ENCODE measurements at places on chromosomes 3 and 15. TPM values are rescaled to one million over a fixed set of nuclear protein-coding genes. Genes with fewer than 3 reads are reported as not detected.
A peak's percentile ranks its signal among the peaks of the same experiment; 100 is the strongest.

DNA sequence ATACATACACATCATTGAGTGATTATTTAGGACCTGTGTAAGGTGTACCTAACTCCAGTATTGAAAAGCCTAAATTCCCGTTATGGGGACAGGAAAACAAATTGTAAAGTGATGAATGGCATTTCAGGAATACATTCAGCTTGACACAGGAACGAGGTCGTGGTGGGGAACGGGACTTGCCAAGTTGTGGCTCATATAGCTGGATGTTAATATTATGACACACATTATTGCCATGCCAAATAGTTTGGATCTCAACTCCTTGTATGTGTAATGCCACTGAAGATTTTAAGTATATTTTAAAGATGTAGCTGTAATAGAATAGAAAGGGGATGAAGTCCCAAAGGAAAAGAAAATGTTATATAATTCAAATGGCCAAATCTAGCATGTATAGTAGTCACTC lies 227.2 kb upstream of the GOLIM4 start:
- no peak for DNase-seq

DNA sequence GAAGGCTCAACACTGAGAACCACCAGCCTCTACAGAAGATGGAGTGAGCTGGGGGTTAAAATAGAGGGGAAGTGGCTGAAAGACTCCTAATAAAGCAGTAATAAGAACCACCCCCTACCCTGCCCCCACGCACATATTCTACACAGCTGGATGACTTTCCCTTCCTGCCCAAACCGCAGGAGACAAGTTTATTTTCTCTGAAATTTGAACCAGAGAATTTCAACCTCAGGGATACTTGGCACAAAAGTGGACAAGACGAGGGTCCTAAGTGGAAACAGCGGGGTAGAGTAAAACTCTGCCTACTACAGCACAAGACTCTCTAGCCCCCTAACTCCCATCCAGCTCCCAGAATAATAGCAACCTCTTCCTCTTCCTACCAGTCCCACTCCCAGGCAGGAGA lies 28.4 kb downstream of the USF3 start:
- no peak for DNase-seq

The USP13 gene
- total RNA-seq: 42.0 TPM

DNA sequence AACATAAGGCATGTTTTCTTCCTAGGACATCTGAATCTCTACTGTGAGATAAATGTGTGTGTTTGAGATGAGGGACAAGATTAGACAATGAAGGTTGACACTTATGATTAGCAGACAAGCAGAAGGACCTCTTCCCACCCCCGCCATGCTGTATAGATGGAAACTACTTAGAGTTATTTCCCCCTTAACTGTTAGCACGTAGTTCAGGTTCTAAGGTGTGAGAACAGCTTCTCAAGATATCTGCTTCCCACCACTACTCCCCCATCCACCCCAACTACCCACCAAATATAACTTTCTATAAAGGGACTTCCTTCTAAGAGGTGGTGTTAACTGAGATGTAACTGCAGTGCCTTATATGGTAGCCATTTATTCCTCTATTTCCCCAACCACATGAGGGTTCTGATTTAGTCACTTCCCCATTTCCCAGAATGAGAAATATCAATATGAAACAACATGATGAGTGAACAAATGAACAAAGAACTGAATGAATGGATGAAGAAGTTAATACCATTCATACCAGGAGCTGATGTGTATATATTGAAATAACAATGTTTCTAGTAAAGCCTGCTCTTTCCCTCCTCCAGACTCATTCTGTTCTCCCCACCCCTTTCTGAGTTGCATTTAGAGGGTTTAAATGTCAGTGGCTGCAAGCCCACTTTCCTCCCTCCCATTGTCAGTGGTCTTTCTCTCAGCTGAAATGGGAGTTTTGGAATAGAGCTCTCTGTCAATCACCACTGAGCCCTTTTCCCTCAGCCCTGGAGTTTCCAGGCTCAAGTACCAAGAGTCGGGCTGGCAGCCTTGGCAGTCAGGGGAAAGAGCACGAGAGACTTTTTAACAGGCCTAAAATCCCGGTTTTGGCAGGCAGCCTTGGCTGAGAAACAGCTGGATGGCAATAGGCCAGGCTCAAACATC lies 7.7 kb upstream of the RFTN1 start:
- peak; percentile 30 for DNase-seq

The SI gene
- total RNA-seq: 1.5 TPM

- no peak for DNase-seq
Measured at GRCh38 chr3:23740517-23740965, 65.2 kb upstream of the UBE2E1 start.

GRCh38 chr3:139353920-139354556 lies 10.2 kb downstream of the MRPS22 start:
- DNase-seq: peak; percentile 34

The CYP1A1 gene
- total RNA-seq: 0.19 TPM

- DNase-seq: peak; percentile 28
Measured at GRCh38 chr15:89898614-89899294, 5.0 kb upstream of the AP3S2 start.

The TPRG1 gene
- total RNA-seq: 25.2 TPM

The HGD gene
- 1.4 TPM for total RNA-seq

The VEPH1 gene
- total RNA-seq: 3.0 TPM

DNA sequence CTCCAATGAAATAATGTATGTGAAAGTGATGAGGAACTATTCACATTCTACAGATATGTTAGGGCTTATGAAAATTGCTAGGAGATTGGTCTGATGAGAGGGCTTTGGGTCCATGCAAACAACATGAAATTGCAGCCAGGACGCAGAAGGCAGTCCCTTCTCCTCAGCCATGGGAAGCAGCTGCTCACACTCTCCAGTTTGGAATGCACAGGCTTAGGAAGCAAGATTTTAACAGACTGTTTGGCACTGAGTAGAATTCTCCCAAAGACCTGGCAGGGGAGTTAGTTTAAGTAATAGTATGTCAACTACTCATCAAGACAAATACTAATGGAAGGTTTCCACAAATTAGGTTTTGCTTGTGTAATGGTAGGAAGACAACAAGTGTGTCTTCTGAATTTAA lies 500.7 kb upstream of the ARRDC4 start:
- no peak for DNase-seq

DNA sequence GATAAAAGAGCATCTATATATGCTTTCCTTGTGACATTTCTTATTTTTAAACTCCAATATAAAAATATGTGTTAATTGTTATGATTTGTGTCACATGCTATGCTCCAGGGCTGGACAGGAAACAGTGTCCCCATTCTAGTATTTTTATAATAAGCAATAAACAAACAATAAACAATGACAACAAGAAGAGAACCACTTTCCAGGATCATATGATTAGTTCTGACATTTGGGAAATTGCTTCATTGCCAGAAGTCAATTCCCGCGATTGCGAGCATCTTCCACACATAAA lies 260.9 kb downstream of the FHIT start:
- DNase-seq: no peak

DNA sequence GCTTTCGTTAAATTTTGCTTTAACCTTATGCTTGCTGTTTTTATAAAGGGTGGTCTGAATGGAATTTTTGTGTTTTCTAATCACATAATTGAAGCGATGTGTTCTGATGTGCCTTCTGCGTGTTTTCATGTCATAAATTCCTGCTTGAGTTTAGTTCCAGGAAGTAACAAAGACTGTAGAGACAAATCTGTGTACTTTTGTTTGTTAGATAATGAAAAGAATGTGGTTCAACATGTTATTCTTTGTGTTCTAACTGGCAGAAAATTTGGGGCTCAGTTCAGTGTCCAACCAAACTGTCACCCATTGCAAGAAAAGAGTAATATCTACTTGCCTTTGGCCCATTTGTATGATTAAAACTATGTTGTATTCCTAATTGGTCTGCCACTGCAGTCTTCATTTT lies 324.0 kb downstream of the DIPK2A start:
- DNase-seq: no peak

The CACNA1D gene
- total RNA-seq: 39.0 TPM

The MRAS gene
- total RNA-seq: 35.7 TPM

The SLC51B gene
- total RNA-seq: 3.8 TPM

GRCh38 chr15:68668926-68669600 lies 90.3 kb downstream of the CORO2B start:
- peak; percentile 69 for DNase-seq

GRCh38 chr3:168990134-168990533 lies 673.4 kb downstream of the MECOM start:
- no peak for DNase-seq

GRCh38 chr3:129567176-129567705 lies 24.3 kb downstream of the H1-8 start:
- no peak for DNase-seq

DNA sequence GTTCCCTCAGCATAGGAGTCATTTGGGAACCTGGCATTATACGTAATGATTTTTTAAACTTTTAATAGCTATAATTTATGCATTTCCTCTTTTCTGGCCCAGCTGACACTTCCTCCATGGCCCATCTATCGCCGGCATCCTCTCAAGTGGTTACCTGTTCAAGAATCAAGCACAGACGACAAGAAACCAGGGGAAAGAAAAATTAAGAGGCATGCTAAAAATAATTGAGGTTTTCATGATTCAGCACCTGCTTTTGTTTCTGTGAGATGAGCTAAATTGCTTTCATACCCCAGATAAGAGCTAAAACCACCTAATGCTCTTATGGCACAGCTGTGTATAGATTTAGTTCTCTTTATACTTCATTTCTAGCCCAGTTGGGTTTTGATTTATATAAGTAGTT lies 1.7 kb downstream of the SPCS1 start:
- DNase-seq: no peak

The PLS1 gene
- 5.1 TPM for total RNA-seq

The CCDC9B gene
- 38.9 TPM for total RNA-seq

- DNase-seq: peak; percentile 7
Measured at GRCh38 chr3:15440891-15441290, 13.5 kb downstream of the EAF1 start.

The TMEM212 gene
- 2.5 TPM for total RNA-seq

The NOX5 gene
- 10.7 TPM for total RNA-seq

DNA sequence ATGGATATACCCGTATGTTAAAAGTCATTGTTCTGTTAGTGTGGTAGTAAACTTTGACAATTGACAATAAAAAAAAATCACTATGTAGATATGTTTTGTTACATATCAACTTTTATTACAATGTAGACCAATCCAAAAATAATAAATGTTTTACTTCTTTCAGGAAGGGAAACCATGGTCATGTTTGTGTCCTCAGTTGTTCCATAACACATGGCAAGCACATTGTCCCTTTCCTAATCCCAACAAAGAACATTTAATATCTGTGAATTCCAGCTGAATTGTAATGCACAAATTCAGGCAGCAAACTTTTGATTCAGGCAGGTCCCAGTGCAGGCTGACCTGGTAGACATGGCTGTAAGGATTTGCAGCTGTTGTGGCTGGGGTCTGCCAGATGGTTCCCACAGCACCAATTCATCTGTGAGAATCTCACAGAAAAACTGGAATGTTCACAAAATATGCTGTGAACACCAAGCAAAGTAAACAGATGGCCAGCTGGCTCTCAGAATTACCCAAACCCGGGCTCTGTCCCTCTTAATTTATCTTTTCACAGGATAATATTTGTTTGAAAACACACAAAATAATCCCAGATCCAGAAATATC lies 1.9 kb upstream of the SPG21 start:
- DNase-seq: no peak

DNA sequence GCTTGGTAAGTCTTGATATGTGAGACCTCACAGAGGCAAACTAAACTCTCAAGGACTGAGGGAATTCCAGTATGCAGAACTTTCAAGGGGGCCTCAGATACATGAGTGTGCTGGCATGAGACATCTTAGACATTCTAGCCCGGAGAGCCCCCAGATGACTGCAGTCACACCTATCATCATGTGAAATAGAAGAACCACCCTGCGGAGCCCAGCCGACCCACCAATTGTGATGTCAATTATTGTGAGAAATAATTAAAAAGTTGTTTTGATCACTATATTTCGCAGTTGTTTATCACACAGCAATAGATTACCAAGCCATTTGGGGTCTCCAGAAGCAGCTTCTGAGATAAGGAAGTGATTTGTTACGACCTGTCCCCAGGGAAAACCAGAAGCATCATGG lies 55.3 kb upstream of the CD47 start:
- DNase-seq: no peak

GRCh38 chr3:23041918-23042696 lies 161.0 kb upstream of the UBE2E2 start:
- DNase-seq: no peak

DNA sequence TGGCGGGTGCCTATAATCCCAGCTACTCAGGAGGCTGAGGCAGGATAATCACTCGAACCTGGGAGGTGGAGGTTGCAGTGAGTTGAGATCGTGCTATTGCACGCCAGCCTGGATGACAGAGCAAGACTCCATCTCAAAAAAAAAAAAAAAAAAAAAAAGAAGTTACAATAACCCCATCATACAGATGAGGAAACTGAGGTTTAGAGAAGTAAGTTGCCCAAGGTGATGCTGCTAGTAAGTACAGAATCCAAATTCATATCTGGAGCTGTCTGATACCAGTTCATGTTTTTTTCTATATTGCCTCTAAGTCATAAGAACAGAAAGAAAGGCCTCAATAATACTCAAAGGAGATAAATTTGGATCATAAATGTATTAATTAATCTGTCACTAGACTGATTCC lies 40.6 kb downstream of the MCF2L2 start:
- no peak for DNase-seq

DNA sequence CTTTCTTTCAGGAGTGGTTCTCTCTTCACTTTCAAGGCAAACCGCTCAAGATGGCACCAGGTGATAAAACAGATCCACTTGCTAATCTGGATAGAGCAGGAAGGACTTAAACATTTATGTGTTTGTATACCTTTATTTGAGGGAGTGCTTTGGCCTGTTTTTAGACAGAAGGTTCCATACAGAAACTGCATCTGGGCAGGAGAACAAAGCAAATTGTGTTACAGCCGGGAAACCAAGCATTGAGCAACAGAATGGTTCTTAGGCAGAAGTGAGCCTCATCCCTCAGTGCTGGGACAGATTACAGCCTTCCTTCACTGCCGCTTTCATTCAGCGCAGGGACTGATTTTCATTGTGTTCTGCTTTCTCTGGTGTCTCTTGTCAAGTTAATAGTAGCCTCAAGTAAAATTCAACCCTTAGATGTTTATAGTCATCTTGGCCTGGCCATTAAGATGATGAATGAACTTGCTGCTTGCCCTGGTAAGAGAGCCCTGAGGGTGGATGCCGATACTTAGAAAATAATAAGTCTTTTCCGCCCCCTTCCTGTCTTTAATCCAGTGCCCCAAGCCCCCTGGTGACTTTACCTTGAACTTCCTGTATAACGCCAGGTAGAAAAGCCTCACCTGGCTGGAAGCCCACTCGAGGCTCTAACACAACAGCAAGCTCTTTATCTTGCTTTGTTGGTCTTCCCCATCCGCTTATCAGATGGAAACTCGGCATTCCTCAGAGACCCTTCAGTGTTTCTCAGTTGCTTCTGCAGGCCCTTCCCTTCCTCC lies 168.0 kb upstream of the CTDSPL start:
- DNase-seq: no peak

The OR5K2 gene
- not detected for total RNA-seq

- DNase-seq: no peak
Measured at GRCh38 chr15:80967991-80968510, 21.6 kb downstream of the MESD start.

- DNase-seq: no peak
Measured at GRCh38 chr15:77966540-77967234, 110.8 kb downstream of the TBC1D2B start.

GRCh38 chr15:39591141-39591895 lies 10.4 kb downstream of the THBS1 start:
- no peak for DNase-seq

GRCh38 chr3:9947025-9947995 lies 4.9 kb downstream of the PRRT3 start:
- peak; percentile 78 for DNase-seq

GRCh38 chr3:172115787-172116186 lies 76.4 kb downstream of the FNDC3B start:
- DNase-seq: no peak

GRCh38 chr3:186425788-186426730 lies 64.0 kb upstream of the DGKG start:
- no peak for DNase-seq

The ACAN gene
- 4.1 TPM for total RNA-seq

Measured in testis (tissue), 5 donors.